ENCODE measurements at places on chromosomes 7 and 10. TPM values are rescaled to one million over a fixed set of nuclear protein-coding genes. Genes with fewer than 3 reads are reported as not detected.

The PLA2G12B gene
- not detected for total RNA-seq

The CCDC3 gene
- 0.13 TPM for total RNA-seq

The HKDC1 gene
- total RNA-seq: 173 TPM

The STAG3 gene
- 0.83 TPM for total RNA-seq

The PDE6C gene
- total RNA-seq: not detected

The FAM13C gene
- not detected for total RNA-seq

The DNAJC12 gene
- total RNA-seq: 0.33 TPM

GRCh38 chr7:26843705-26844104 is 20.7 kb downstream of the SKAP2 start:
- H3K4me3 ChIP-seq: no peak overlapping the region
- H3K27ac ChIP-seq: no peak overlapping the region
- H3K36me3 ChIP-seq: peaks cover 45% of the 10 kb centered on the region
- no peaks in the 10 kb centered on the region for H3K4me1 ChIP-seq

DNA sequence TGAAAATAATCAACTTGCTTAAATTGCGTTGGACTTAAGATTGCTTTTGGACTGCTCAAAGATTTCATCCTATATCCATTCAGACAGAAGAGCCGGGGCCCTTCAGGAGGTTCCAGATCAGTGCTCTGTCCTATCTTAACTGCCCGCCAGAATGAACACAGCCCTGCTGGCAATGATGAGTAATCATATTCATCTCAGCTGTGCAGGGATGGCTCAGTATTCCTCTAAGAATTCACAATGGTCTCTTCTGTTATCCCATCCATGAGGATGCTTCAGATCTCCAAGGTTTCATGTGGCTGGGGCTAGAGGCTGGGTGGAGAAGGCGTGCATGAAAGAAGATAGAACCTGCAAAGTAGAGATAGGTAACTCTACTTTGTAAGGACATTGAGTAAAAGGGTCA is 80.0 kb upstream of the NPVF start:
- no peak overlapping the region for H3K27ac ChIP-seq
- H3K4me1 ChIP-seq: no peaks in the 10 kb centered on the region
- H3K4me3 ChIP-seq: no peak overlapping the region
- peaks cover 91% of the 10 kb centered on the region for H3K27me3 ChIP-seq

- DNase-seq: no peak
- H3K27me3 ChIP-seq: no peaks in the 10 kb centered on the region
- H3K27ac ChIP-seq: no peak overlapping the region
- H3K36me3 ChIP-seq: no peaks in the 10 kb centered on the region
Measured at GRCh38 chr7:24499871-24500270, 73.4 kb upstream of the PALS2 start.

GRCh38 chr7:17315974-17316373 is 17.5 kb downstream of the AHR start:
- H3K27ac ChIP-seq: no peak overlapping the region
- no peaks in the 10 kb centered on the region for H3K4me1 ChIP-seq
- DNase-seq: no peak
- H3K4me3 ChIP-seq: no peak overlapping the region
- no peaks in the 10 kb centered on the region for H3K27me3 ChIP-seq
- H3K36me3 ChIP-seq: peaks cover 50% of the 10 kb centered on the region

GRCh38 chr7:132541656-132542055 is 34.6 kb downstream of the PLXNA4 start:
- no peak overlapping the region for H3K27ac ChIP-seq
- no peaks in the 10 kb centered on the region for H3K36me3 ChIP-seq
- DNase-seq: no peak
- no peak overlapping the region for H3K4me3 ChIP-seq

- no peak for DNase-seq
- no peaks in the 10 kb centered on the region for H3K36me3 ChIP-seq
- no peak overlapping the region for H3K4me3 ChIP-seq
- H3K27me3 ChIP-seq: no peaks in the 10 kb centered on the region
Measured at GRCh38 chr10:103506061-103506460, 12.6 kb downstream of the NEURL1 start.

GRCh38 chr7:5396542-5396941 is 27.1 kb downstream of the TNRC18 start:
- H3K4me1 ChIP-seq: peaks cover 18% of the 10 kb centered on the region
- H3K27ac ChIP-seq: peak overlapping the region; percentile 75
- H3K4me3 ChIP-seq: peak overlapping the region; percentile 84
- H3K36me3 ChIP-seq: peaks cover 23% of the 10 kb centered on the region
- no peaks in the 10 kb centered on the region for H3K27me3 ChIP-seq

DNA sequence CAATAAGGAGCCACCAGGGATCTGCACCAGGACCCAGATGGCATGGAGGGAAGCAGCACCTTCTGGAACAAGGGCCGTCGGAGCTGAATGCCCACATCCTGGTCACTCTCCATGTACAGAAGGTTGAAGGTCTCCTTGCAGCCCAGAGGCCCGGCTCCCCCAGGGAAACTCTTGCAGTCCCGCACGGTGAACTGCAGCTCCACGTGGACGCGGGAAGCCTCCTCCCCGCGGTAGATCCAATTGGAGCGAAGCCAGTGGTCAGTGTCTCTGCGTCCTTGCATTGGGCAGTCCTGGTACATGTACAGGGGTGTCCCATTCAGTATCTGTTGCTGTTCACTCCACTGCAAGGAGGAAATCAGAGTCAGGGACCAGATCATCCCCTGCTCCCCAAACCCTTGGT is 7.4 kb downstream of the EPHA1 start:
- H3K36me3 ChIP-seq: 0 out of 2 replicates have a peak, but pooled peaks cover 2% of the 10 kb centered on the region
- H3K4me3 ChIP-seq: no peak overlapping the region
- H3K27ac ChIP-seq: no peak overlapping the region

- no peaks in the 10 kb centered on the region for H3K27me3 ChIP-seq
- H3K4me3 ChIP-seq: peak overlapping the region; percentile 33
- DNase-seq: peak; percentile 65
- H3K4me1 ChIP-seq: peaks cover 55% of the 10 kb centered on the region
- H3K27ac ChIP-seq: peak overlapping the region; percentile 77
- peaks cover 4% of the 10 kb centered on the region for H3K36me3 ChIP-seq
Measured at GRCh38 chr10:11830836-11831519, 7.8 kb downstream of the PROSER2 start.

DNA sequence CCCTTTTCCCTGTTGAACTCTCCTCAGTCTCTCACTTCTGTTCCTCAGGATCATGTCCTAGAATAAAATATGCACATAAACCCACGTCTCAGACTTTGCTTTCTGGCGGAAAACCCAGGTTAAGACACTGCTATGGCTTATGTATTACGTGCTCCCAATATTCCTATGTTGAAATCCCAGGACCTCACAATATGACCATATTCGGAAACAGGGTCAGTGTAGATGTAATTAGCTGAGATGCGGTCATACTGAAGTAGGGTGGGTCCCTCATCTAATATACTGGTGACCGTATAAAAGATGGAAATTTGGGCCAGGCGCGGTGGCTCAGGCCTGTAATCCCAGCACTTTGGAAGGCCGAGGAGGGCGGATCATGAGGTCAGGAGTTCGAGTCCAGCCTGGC is 59.9 kb downstream of the KIAA1549 start:
- H3K27ac ChIP-seq: no peak overlapping the region
- no peaks in the 10 kb centered on the region for H3K36me3 ChIP-seq
- H3K27me3 ChIP-seq: no peaks in the 10 kb centered on the region
- H3K4me1 ChIP-seq: peaks cover 6% of the 10 kb centered on the region
- DNase-seq: no peak

- no peak overlapping the region for H3K4me3 ChIP-seq
- H3K27me3 ChIP-seq: no peaks in the 10 kb centered on the region
- H3K36me3 ChIP-seq: no peaks in the 10 kb centered on the region
- no peaks in the 10 kb centered on the region for H3K4me1 ChIP-seq
- no peak for DNase-seq
Measured at GRCh38 chr7:134755422-134756022, 23.9 kb upstream of the CALD1 start.

GRCh38 chr10:97238855-97239254 is 53.1 kb upstream of the SLIT1 start:
- no peaks in the 10 kb centered on the region for H3K36me3 ChIP-seq
- no peaks in the 10 kb centered on the region for H3K4me1 ChIP-seq
- DNase-seq: no peak
- no peaks in the 10 kb centered on the region for H3K27me3 ChIP-seq
- no peak overlapping the region for H3K27ac ChIP-seq
- no peak overlapping the region for H3K4me3 ChIP-seq

- H3K27me3 ChIP-seq: no peaks in the 10 kb centered on the region
- no peak overlapping the region for H3K27ac ChIP-seq
- H3K4me1 ChIP-seq: no peaks in the 10 kb centered on the region
- H3K4me3 ChIP-seq: no peak overlapping the region
- H3K36me3 ChIP-seq: no peaks in the 10 kb centered on the region
- no peak for DNase-seq
Measured at GRCh38 chr7:143436325-143436946, 6.8 kb upstream of the TAS2R60 start.

GRCh38 chr10:111108441-111108840 is 31.6 kb downstream of the ADRA2A start:
- H3K27ac ChIP-seq: no peak overlapping the region
- H3K27me3 ChIP-seq: no peaks in the 10 kb centered on the region
- H3K4me1 ChIP-seq: no peaks in the 10 kb centered on the region
- no peaks in the 10 kb centered on the region for H3K36me3 ChIP-seq
- H3K4me3 ChIP-seq: no peak overlapping the region

DNA sequence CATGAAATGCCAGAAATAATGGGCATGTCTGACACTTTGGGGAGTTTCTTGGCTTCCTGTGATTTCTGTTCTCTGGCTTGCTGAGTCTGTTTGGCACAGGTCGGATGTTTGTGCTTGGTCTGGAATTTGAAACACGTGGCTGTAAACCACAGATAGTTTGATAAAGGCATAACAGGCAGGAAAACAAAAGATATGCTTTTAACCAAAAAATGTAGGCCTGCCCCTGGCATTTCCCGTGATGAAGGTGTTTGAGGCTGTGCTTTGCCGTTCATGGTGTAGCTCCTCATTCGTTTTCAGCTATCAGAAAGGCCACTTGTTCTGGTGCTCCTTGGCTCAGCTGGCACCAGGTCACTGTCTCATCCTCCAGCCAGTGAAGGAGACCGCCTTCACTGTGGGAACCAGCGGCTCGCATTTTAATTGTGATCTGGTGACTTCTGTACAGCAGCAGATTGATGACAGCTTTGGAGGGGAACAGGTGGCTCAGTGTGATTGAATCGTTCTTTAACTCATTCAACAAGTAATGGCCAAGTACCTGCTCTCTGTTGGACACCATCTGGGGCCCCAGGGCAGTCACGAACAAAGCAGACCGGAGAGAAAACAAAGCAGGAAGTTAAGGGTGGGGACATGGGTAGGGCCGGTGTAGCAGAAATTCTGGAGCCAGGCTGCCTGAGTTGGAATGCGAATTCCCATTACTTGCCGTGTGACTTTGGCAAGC is 111.5 kb downstream of the CCNY start:
- peaks cover 28% of the 10 kb centered on the region for H3K4me1 ChIP-seq
- peak overlapping the region; percentile 95 for H3K27ac ChIP-seq
- H3K4me3 ChIP-seq: peak overlapping the region; percentile 52
- DNase-seq: peak; percentile 79

DNA sequence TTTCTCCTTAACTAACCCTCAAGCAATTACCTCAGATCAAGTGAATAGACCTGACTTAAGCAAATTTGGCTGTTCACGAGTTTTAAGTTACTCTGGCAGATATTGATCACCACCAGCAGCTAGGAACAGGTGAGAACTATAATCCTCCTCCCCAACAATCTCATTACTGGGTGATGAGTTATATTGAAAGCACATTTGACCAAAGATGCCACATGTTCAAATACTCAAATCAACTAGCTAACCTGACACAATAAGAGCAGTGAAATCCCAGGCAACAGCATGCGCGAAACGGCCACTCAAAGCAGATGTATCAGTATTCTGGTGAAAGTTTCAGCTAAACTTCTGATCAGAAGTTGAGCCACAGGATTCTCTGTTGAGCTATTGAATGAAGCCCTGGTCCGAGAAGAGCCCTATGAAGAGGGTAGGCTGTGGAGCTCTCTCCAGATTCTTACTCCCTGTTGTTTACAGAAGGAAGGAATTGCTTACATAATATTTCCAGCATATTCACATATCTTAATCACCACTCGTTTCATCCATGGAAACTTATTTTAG is 52.6 kb downstream of the CAV1 start:
- no peaks in the 10 kb centered on the region for H3K27me3 ChIP-seq
- no peak overlapping the region for H3K4me3 ChIP-seq
- peak overlapping the region; percentile 35 for H3K27ac ChIP-seq
- H3K36me3 ChIP-seq: no peaks in the 10 kb centered on the region
- peaks cover 15% of the 10 kb centered on the region for H3K4me1 ChIP-seq
- DNase-seq: no peak

Measured in PC-9 (cell line).